Activated CD8-positive, alpha-beta memory T cell treated with anti-CD3 and anti-CD28 coated beads, Interleukin-2, amount 10 ng/mL, durations not matched to agents 7 days and 5 days (primary cell): ENCODE measurements at places on chromosomes 1 and 21. TPM values are rescaled to one million over a fixed set of nuclear protein-coding genes. Genes with fewer than 3 reads are reported as not detected.

DNA sequence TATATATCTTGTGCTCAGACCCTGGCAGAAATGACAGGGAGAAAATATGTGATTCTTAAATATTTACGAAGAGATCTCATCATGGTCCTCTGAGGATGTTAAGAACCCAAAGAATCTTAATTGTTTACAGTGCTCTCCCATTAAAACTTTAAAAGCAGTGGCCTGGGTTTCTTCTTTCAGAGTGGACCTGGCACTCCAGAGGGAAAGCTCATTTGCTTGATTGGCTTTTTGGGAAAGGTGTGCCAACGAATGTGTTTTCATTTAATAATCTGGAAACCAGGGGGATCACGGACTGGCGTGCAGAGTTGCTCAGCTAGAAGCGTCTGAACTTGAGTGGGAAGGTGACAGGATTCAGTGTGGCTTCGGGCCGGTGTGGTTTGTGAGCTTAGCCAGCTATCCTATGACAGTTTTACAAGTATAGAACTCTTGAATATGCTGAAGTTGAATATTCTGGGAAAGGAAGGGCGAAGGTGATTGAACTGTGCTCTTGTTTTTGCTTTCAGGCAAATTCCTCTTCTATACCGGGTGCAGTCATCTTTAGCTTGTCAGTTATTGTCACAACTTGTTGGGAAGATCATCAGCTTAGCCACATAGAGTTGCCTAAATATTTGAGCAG is 154.8 kb downstream of the C1orf21 start:
- H3K27ac ChIP-seq, result no peak overlapping the region
- no peaks in the 10 kb centered on the region for H3K4me1 ChIP-seq
- no peak for DNase-seq
- peaks cover 2% of the 10 kb centered on the region for H3K36me3 ChIP-seq
- H3K4me3 ChIP-seq, result no peak overlapping the region

GRCh38 chr1:210731597-210731996 is 402.4 kb downstream of the KCNH1 start:
- no peak overlapping the region for H3K4me3 ChIP-seq
- peaks cover 9% of the 10 kb centered on the region for H3K27me3 ChIP-seq
- peaks cover 14% of the 10 kb centered on the region for H3K4me1 ChIP-seq
- DNase-seq, result no peak

- peaks cover 7% of the 10 kb centered on the region for H3K27me3 ChIP-seq
- no peak overlapping the region for H3K4me3 ChIP-seq
- H3K27ac ChIP-seq, result no peak overlapping the region
- peaks cover 1% of the 10 kb centered on the region for H3K36me3 ChIP-seq
- DNase-seq, result no peak
Observed at GRCh38 chr1:43239484-43239883, 30.3 kb upstream of the TMEM125 start.

DNA sequence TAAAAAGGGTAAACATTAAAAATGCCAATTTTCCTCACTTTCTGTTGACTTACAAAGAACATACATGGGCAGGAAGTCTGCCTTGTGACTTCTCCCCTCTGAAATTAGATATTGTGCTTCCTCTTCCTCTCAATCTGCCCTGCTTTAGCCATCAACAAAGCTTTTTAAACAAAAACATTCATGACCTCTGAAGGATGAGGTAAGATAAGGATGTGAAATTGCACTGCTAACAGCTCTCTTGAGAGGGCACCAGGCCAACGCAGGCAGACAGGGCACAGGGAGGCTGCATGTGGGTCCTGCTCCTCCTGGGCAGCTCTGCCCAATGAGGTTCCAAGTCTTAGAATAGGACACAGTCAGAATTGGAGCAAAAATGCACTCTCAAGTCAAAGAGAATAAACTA is 62.1 kb downstream of the DEGS1 start:
- peaks cover 10% of the 10 kb centered on the region for H3K4me1 ChIP-seq
- no peaks in the 10 kb centered on the region for H3K27me3 ChIP-seq
- peak; percentile 47 for DNase-seq
- no peak overlapping the region for H3K4me3 ChIP-seq
- H3K27ac ChIP-seq, result peak overlapping the region; percentile 81
- H3K36me3 ChIP-seq, result peaks cover 30% of the 10 kb centered on the region

GRCh38 chr1:222443566-222443965 is 104.3 kb downstream of the HHIPL2 start:
- no peak overlapping the region for H3K4me3 ChIP-seq
- no peak overlapping the region for H3K27ac ChIP-seq
- H3K27me3 ChIP-seq, result no peaks in the 10 kb centered on the region
- DNase-seq, result no peak
- H3K36me3 ChIP-seq, result no peaks in the 10 kb centered on the region

- no peak overlapping the region for H3K4me3 ChIP-seq
- H3K27ac ChIP-seq, result no peak overlapping the region
- no peak for DNase-seq
- peaks cover 33% of the 10 kb centered on the region for H3K27me3 ChIP-seq
- no peaks in the 10 kb centered on the region for H3K4me1 ChIP-seq
Observed at GRCh38 chr1:30679201-30679975, 44.0 kb downstream of the MATN1 start.

CSMD2 gene
- not detected for total RNA-seq

MFSD2A gene
- 7.0 TPM for total RNA-seq

DAP3 gene
- total RNA-seq, result 145 TPM

KLHDC9 gene
- total RNA-seq, result 0.52 TPM

ZNF683 gene
- total RNA-seq, result 7.0 TPM

ANGPTL7 gene
- not detected for total RNA-seq

C8A gene
- not detected for total RNA-seq
